T-helper 17 cell (primary cell): ENCODE measurements at places on chromosomes 1 and 21. TPM values are rescaled to one million over a fixed set of nuclear protein-coding genes. Genes with fewer than 3 reads are reported as not detected.

Gene IQGAP3
- not detected for total RNA-seq

Gene TRIM45
- 1.0 TPM for total RNA-seq

Gene DCST1
- total RNA-seq, result 0.23 TPM

Gene LIPI
- not detected for total RNA-seq

Gene CSF3R
- total RNA-seq, result 13.0 TPM

Gene RAB4A
- total RNA-seq, result 34.3 TPM

Gene RXRG
- total RNA-seq, result not detected

Gene GPA33
- total RNA-seq, result 7.6 TPM

Gene S100A14
- total RNA-seq, result not detected

Gene HRNR
- total RNA-seq, result not detected

Gene CDC42BPA
- 2.5 TPM for total RNA-seq

Gene ASCL5
- 0.27 TPM for total RNA-seq

Gene PLA2G2D
- total RNA-seq, result not detected

Gene CHD5
- 0.12 TPM for total RNA-seq

Gene SPRR2A
- total RNA-seq, result not detected

Gene NBPF3
- 15.6 TPM for total RNA-seq

Gene RAB3B
- not detected for total RNA-seq

Gene ADAM30
- not detected for total RNA-seq

Gene HIVEP3
- total RNA-seq, result 13.9 TPM

Gene PADI6
- 0.12 TPM for total RNA-seq

Gene WNT4
- not detected for total RNA-seq

Gene TEKT2
- total RNA-seq, result 0.30 TPM

Gene SPRR2B
- not detected for total RNA-seq

Gene LRRC71
- total RNA-seq, result not detected

Gene OTUD7B
- 5.9 TPM for total RNA-seq

Gene ERICH3
- total RNA-seq, result not detected

Gene NIBAN1
- total RNA-seq, result 65.7 TPM

Gene LIN28A
- not detected for total RNA-seq

Gene ARHGAP30
- 189 TPM for total RNA-seq

Gene SYCP1
- total RNA-seq, result not detected

Gene CLEC20A
- not detected for total RNA-seq

Gene OSCP1
- total RNA-seq, result 0.99 TPM

Gene ATP6V1G3
- total RNA-seq, result not detected

Gene SYF2
- 80.6 TPM for total RNA-seq

Gene PRKAA2
- not detected for total RNA-seq

Gene HUNK
- 1.3 TPM for total RNA-seq

Gene CYP4A22
- not detected for total RNA-seq

Gene CD1B
- not detected for total RNA-seq

Gene DNM3
- 3.2 TPM for total RNA-seq

Gene OVAAL
- not detected for total RNA-seq

Gene CHD1L
- 29.0 TPM for total RNA-seq

Gene IFNGR2
- 18.7 TPM for total RNA-seq

Gene GLIS1
- not detected for total RNA-seq
